Activated T-helper 1 cell treated with anti-CD3 and anti-CD28 coated beads, Interleukin-2, amount 50 U/mL, for 16 hours (primary cell): ENCODE measurements at places on chromosomes 4 and X.

- no peak for DNase-seq
These were observed 664.5 kb downstream of the PDHA2 start for GRCh38 chr4:96504386-96504785.

GRCh38 chrX:45143455-45143854 is 57.2 kb downstream of the DIPK2B start:
- DNase-seq = no peak

DNA sequence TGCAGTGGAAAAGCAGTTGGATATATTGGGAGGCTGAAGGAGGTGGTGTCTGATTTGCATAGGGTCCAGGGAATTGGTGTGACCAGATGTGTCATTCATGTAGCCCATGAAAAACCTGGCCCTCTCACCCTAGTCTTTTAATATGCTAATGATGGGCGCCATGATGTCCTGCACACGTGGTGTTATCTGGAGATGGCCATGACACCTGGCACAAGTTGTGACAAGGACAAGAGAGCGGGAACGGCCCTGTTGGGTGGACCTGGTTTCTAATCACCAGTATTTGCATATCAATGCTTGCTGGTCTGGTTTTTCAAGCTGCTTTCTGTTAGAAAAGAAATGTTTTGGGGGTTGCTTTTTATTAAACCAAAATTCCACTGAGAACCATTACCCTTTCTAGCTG is 87.4 kb downstream of the ZXDA start:
- no peak for DNase-seq

- DNase-seq = no peak
These were observed 3.2 kb downstream of the SPP1 start for GRCh38 chr4:87978681-87979080.

- no peak for DNase-seq
These were observed at the start of gene GAB1 for GRCh38 chr4:143336781-143337599. Gene GAB1 (plus strand): TSS chr4:143336876. CDS start chr4:143337189, 313 bp downstream.

GRCh38 chr4:138446456-138446855 is 204.3 kb upstream of the SLC7A11 start:
- no peak for DNase-seq

DNA sequence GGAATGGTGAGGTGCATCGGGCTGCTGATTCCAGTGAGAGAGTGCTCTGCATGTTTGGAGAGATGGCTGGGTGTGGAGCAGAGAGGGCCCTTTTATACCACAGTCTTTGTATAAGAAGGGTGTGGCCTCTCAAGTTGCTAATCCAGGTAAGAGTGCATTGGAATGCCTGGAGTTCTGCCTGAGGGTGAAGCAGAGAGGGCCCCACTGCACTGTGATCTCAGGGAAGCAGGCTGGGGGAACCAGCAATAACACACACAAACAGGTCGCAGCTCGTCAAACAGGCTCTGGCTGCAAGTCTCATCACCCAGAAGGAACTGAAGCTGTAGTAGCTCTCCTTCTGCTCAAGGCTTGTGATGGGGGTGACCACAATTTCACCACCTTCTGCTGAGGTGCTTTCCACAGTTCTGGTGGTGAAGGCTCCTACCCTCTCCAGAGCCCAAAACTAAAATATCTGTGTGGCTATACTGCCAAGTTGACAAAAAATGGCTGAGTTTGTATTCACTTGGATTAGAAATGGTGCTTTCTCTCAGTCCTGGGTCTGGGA is 687.4 kb upstream of the HS3ST1 start:
- DNase-seq = no peak

DNA sequence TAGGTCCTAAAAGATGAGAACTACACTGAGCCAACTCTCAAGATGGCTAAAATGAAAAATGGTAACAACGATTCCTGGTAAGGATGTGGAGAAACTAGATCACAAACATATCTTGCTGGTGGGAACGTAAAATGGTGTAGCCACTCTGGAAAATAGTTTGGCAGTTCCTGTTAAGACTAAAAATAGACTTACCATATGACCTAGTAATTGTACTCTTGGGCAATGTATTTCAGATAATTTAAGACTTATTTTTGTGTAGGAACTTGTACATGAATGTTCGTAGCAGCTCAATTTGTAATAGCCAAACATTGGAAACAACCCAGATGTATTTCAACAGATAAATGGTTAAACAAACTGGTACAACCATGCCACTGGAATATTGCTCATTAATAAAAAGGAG is 106.2 kb downstream of the HDAC8 start:
- DNase-seq = no peak

- DNase-seq = no peak
These were observed 120.8 kb upstream of the SFRP2 start for GRCh38 chr4:153909672-153910071.

DNA sequence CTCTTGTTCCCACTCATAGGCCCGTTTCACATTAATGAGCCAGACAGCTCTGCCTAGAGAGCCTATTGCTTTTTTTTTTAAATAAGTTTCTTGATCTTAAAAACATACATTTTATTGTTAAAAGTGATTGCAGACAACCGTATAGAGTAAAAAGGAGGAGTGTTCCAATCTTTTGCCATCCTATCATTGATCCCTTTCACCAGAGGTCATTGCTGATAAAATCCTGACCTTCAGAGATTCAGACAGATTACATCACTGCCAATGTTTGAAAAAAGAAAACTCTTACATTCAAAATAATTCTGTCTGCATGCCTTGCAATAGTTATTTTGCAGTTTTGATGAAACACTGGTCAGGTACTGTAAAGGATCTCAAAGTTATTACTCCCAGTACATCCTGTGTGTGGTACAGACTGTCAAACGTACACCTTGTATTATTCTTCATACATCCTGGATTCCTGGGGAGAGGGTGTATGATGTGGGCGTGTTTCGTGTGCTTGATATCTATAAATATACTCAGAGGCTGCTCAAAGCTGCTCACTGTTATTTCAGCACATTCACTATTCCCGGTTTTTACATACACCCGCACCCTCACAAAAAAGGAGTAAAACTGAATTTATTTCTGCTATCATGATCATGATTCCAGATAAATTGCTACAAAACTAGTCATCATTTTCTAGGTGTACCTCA is 15.4 kb upstream of the KLHL2 start:
- DNase-seq = no peak

DNA sequence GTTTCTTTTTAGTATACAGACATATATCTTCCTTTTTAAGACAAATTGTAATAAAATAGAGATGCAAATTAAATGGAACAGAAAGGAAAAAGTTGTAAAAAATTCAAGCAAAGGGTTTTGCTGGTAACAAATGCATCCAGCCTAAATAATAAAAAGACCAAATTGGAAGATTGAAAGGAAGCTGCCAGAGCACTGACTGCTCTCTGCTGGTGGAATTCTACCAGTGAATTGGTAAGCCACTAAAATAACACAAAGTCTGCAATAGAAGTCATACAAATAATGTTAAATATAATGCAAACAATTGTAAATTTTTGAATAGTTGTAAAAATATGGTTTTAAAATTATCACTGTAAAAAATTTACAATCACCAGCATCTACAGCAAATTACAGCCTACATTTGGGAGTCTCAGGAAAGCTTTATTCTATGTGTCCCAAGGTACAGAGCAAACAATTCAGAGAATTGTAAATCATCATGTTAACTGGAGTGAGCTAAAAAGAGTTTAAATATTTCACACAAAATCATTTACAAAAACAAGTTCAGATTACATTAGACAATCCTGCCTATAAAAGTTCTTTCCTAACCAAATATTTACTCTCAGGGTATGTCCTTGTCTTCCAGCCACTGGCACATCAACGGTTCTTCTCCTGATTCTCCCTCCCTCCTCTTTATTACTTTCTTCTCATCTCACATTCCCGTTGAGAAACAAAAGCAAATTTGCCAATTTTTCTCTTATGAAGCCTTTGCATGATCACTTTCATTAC is 1322.5 kb downstream of the PCDH7 start:
- DNase-seq = no peak

DNA sequence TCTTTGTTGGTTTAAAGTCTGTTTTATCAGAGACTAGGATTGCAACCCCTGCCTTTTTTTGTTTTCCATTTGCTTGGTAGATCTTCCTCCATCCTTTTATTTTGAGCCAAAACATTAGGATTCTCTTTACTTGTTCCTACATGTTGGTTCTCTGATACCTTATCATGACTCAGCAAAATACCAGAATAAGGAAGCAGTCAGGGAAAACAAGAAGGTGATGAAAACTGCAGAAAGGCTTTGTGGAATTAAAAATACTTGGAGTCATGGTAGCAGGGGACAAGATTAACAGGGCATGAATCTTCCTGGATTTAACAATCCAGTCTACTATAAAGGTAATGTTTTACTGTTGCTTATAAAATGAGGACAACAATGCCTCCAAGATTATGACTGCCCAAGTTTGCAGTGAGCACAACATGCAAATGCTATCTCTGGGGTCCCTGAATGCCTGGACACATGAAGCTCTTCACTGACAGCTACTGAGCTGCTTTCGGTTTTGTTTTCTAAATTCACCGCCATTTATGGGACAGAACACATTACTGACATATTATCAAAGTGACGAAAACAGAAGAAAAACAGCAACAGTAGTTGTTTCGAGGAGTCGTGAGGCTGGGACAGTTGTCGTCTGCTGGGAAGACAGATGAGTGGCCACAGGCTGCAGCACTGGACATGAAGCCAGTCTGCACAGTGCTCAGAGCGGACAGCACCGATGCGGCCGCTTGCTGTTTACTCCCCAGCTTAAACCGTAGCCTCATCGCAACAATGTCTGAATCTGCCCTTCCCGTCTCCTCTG is 174.5 kb upstream of the DKK2 start:
- no peak for DNase-seq

DNA sequence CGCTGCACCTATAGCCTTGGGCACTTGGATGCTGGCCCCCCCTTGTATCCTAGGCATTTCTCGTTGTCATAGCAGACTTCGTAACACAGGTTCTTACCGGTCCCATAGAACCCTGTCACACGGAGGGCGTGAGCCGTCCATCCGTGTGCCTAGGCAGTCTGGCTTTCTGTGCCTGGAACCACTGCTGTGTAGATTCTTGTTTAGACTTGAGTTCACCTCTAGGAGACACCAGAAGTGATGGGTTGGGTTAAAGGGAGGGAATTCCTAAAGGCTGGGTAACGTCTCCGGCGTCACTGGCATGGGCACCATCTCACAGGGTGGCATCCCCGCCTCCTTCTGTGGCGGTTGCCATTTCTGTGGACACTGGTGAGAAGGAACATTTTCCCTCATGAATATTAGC is 13.5 kb upstream of the NKX1-1 start:
- no peak for DNase-seq

- DNase-seq = no peak
These were observed 39.7 kb downstream of the SMIM20 start for GRCh38 chr4:25953740-25954139.

GRCh38 chr4:20305976-20306375 is 54.3 kb downstream of the SLIT2 start:
- DNase-seq = no peak

DNA sequence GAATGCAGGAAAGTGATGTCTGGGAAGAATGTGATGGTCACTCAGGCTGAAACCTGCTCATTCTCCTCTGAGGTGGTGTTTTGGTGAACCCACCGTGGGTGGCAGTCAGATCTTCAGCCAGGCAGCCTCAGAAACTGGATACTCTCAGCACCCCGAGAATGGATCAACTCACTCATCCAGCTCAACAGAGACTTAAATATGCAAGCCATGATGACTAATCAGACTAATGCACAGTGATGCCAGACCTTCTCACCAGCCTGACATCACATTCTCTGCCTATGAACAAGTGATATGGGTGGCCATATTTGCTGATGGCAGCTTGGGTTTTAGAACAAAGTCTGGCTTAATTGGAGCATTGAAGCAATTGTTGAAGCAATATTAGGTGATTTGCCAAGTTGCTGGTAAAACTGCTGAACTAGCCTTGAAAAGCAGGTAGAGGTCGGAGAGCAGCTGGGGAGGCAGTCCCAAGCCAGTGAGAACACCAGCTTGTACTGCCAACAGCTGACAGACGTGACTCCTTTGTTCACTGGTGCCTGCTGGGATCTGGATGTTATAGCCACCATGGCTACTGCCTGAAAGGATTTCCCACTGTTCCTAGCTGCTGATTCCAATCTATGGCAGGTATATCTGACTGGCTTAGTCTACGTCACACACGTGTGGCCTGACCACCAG is 608.1 kb downstream of the MID1IP1 start:
- no peak for DNase-seq

GRCh38 chr4:7910952-7911578 is 28.6 kb downstream of the AFAP1 start:
- no peak for DNase-seq

DNA sequence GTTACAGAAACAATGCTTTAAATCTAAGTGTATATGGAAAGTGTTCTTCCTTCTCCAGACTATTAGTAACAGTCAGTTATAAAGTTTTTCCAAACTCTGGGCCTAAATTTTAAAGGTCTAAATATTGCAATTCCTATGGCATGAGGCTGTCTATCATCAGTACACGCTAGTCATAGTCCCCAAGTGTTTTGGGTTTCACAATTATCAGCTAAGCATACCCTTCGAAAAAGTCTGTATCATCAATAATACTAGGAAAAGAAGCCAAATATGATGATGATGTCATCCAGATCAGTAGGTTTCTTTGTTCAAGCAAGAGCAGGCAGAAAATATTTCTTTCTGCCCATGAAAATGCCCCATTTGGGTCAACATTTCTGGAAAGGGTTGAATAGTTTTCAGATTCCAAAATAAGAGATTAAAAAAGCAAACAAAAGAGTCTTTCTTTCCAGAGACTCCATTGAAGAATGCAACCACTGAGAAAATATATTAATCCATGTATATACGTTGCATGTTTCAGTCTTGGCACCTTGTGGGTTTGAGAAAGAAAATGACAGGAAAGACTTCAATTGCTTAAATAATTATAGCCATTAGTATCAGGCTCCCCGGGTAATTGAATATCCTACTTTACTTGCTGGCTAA is 173.8 kb downstream of the CAMK2D start:
- DNase-seq = no peak

DNA sequence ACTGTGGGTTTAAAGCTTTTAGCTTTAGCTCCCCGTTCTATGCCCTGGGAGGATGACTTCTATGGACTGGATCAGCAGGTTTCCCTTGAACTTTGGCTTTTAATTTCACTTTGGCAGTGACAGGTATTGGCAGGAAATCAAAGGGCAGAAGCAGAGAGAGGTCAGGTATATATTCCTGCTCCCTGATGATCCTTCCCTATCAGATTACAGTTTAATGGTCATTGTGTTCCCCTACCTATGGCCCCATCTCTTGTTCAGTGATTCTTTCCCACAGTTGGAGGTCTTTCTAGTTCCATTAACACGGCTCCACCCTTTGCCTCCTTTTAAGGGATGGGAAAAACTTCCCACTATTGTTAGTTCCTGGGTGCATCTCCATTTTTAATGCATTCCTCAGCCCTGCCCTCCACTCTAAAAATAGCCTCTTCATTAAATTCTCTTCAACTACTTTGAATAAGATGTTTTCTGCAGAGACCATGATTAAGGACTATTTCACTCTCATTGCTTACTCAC is 107.8 kb upstream of the TMEM47 start:
- no peak for DNase-seq

DNA sequence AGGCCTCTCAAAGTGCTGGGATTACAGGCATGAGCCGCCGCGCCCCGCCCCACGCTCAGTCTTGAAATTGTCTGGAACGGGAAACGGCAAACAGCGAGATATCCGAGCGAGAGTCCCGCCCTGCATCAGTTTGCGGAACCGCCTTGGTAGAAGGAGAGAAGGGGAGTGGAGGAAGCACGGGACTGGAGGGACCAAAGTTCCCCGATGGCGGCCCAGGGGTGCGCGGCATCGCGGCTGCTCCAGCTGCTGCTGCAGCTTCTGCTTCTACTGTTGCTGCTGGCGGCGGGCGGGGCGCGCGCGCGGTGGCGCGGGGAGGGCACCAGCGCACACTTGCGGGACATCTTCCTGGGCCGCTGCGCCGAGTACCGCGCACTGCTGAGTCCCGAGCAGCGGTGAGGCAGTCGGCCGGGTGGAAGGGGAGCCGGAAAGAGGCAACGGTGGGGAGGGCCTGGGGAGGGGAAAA is at the start of gene BST1:
BST1 (plus strand) TSS at position 125 of the 463 bp plus-strand sequence; CDS start at position 205, 80 bp downstream.
- peak; percentile 6 for DNase-seq
